ENCODE measurements at places on chromosomes 5 and 9. TPM values are rescaled to one million over a fixed set of nuclear protein-coding genes. Genes with fewer than 3 reads are reported as not detected.

DNA sequence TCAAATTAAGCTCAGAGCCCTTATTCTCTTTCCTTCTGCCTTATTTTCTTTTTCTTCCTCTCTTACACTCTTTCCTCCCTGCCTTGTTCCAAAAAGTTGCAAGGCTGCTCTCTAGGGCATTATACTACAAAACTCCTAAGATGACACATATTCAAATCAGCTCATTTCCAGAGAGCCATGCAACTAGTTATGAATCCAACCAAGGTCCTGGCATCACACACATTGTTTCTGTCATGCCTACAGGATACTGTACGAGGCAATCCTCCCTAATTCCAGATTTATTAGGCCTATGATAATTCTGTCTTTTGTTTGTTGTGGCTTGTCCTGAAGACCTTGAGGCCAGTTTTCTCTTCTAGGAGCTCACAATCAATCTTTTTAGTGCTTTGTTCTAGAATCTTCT is 87.0 kb upstream of the TBCA start:
- no peak for DNase-seq

GRCh38 chr5:151047814-151048425 is 27.5 kb downstream of the GPX3 start:
- peak; percentile 72 for DNase-seq

DNA sequence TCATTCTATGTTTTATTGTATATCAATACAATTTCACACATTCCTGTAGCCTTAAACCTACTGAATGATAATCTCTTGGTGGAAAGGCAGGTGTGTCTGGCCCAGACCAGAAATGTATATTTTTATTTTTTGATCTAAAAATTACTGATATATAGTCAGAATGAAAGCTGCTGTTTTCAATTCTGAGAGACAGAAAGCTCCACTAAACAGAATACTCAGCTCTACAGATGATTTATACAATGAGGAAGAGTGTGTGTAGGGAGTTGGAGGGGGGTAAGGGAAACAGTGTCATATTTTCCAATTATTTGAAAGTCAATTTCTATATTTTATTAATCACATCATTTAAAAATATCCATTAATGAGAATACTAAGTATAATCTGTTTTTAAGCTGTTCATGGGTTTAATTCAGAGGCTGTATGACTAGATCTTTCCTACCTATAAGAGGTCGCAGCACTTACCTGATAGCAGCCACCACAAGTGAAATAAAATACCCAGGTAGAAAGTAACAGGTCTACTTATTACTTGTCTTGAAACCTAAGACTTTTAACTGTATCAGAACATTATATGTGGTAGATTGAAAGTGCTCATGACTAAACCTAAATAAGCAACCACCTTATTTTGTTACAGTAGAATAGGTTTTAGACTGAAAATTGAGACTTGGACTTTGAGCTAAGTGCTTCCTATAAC is 183.4 kb downstream of the TMC1 start:
- no peak for DNase-seq

Gene LRRC70
- total RNA-seq = 6.5 TPM

GRCh38 chr9:134778841-134779411 is 101.7 kb upstream of the FCN2 start:
- DNase-seq = peak; percentile 43

DNA sequence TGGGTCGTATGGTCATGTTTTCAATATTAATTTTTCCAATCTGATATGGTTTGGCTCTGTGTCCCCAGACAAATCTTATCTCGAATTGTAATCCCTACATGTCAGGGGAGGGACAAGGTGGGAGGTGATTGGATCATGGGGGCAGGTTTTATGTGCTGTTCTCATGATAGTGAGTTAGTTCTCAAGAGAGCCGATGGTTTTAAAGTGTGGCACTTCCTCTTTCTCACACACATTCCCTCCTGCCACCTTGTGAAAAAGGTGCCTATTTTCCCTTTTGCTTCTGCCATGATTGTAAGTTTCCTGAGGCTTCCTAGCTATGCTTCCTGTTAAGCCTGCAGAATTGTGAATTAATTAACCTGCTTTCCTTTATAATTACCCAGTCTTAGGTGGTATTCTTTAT is 309.1 kb upstream of the GRIN3A start:
- DNase-seq = no peak

Gene OR1J2
- not detected for total RNA-seq

DNA sequence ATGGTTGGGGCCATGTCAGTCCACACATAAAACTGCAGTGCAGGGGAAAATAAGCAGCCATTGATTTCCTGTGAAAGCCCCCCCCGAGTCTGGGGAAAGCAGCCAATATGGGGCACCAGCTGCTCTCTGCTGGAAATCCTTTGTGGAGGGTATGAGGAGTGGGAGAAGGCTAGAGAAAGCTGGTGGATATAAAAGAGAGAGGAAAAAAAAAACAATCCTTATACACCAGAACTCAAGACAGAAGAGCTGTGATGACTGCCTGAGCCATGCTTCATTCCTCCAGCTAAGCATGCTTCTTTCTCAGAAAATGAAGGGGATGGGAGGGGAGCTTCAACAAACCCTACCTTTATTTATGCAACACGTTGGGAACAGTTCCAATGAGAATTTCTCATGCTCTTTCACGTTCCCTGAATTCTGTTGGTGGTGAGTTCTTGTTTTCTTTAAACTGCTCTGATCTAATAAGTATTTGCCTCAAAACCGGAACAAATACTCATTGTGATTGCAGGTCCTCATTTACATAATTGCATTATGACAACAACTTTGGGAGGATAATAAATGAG is 688.0 kb upstream of the SEMA6A start:
- no peak for DNase-seq

Gene SPACA9
- total RNA-seq = 4.9 TPM
